GM23248 (cell line): ENCODE measurements at places on chromosomes 4 and X. TPM values are rescaled to one million over a fixed set of nuclear protein-coding genes. Genes with fewer than 3 reads are reported as not detected.
A peak's percentile ranks its signal among the peaks of the same experiment; 100 is the strongest.

DNA sequence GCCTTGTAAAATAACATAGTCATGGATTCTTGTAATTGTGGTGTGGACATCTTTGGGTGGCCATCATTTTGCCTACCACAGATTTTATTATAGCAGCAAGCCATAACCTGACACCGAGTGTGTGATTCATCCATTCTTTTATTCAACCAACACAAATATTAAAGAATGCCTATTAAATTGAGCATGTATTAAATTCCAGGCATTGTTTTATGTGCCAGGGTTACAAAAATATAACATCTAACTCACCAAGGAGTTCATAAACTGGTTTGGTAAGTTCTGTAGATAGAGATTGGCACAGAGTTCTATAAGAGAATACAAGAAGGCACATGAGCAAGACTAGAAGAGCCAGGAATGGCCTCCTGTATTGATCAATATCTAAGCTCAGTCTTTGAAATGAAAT is 18.0 kb downstream of the NBDY start:
- no peaks in the 10 kb centered on the region for H3K27me3 ChIP-seq
- no peak overlapping the region for H3K27ac ChIP-seq
- H3K4me3 ChIP-seq = no peak overlapping the region
- DNase-seq = no peak

GRCh38 chrX:44035571-44035970 is 62.4 kb upstream of the NDP start:
- peaks cover 17% of the 10 kb centered on the region for H3K4me1 ChIP-seq
- peak overlapping the region; percentile 22; the same call in 1 of the 2 replicates for H3K27ac ChIP-seq
- no peaks in the 10 kb centered on the region for H3K27me3 ChIP-seq
- H3K4me3 ChIP-seq = no peak overlapping the region
- DNase-seq = peak; percentile 67
- H3K36me3 ChIP-seq = no peaks in the 10 kb centered on the region

GRCh38 chr4:22339491-22339890 is 176.4 kb downstream of the ADGRA3 start:
- H3K27me3 ChIP-seq = no peaks in the 10 kb centered on the region
- H3K4me1 ChIP-seq = no peaks in the 10 kb centered on the region
- H3K27ac ChIP-seq = no peak overlapping the region
- H3K4me3 ChIP-seq = no peak overlapping the region
- no peak for DNase-seq

The ANTXR2 gene
- 84.0 and 87.5 TPM in 2 replicates for total RNA-seq

DNA sequence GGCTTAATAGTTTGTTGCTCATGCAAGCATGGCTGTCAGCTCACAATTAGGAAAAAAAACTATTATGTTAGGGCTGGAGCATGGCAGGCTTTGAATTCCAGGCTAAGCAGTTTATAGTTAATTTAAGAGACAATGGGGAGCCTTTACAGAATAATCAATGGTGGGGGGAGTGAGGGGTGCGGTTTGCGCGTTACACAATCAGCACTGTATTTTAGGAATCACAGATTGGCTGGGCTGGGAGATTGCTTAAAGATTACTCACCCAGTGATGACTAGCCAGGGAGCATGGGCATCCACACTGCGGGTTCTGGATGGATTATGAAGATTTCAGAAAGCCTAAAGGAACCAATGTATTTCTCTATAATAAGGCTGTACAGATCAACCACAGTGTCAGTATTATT is 186.6 kb downstream of the SOX3 start:
- no peaks in the 10 kb centered on the region for H3K27me3 ChIP-seq
- no peaks in the 10 kb centered on the region for H3K36me3 ChIP-seq
- H3K4me1 ChIP-seq = 0 out of 2 replicates have a peak, but pooled peaks cover 3% of the 10 kb centered on the region
- DNase-seq = peak; percentile 77

DNA sequence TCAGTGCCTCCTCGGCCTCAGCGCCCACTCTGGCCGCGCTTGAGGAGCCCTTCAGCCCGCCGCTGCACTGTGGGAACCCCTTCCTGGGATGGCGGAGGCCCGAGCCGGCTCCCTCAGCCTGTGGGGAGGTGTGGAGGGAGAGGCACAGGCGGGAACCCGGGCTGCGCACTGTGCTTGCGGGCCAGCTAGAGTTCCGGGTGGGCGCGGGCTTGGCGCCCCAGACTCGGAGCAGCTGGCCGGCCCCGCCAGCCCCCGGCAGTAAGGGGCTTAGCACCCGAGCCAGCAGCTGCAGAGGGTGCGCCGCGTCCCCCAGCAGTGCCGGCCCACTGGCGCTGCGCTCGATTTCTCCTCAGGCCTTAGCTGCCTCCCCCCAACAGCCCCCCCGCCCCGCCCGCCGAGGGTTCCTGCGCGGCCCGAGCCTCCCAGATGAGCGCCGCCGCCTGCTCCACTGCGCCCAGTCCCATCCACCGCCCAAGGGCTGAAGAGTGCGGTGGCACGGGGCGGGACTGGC is 1137.0 kb downstream of the PCDH18 start:
- no peaks in the 10 kb centered on the region for H3K36me3 ChIP-seq
- no peaks in the 10 kb centered on the region for H3K27me3 ChIP-seq
- H3K27ac ChIP-seq = no peak overlapping the region

DNA sequence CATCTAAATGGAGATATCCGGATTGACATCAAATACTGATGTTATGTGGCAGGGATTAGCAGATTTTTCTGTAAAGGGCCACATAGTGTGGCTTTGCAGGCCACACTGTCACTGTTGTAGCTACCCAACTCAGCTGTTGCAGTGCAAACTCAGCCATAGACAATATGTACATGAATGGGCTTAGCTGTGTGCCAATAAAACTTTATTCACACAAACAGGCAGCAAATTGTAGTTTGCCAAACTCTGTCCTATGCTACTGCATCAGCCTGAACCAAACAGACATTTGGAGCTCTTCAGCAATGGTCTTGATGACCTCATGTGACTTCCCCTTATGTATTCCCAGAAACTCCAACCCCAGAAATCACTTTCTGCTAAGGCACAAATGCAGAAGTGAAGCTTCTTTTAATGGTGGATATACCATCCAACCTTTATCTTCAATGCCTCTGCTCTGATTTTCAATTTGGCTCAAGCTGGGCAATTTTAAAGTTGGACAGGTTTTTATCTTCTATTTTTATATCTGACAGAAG is 18.4 kb upstream of the TRPC5OS start:
- no peaks in the 10 kb centered on the region for H3K4me1 ChIP-seq
- no peak overlapping the region for H3K27ac ChIP-seq
- H3K36me3 ChIP-seq = no peaks in the 10 kb centered on the region
- no peak for DNase-seq
- H3K4me3 ChIP-seq = no peak overlapping the region

DNA sequence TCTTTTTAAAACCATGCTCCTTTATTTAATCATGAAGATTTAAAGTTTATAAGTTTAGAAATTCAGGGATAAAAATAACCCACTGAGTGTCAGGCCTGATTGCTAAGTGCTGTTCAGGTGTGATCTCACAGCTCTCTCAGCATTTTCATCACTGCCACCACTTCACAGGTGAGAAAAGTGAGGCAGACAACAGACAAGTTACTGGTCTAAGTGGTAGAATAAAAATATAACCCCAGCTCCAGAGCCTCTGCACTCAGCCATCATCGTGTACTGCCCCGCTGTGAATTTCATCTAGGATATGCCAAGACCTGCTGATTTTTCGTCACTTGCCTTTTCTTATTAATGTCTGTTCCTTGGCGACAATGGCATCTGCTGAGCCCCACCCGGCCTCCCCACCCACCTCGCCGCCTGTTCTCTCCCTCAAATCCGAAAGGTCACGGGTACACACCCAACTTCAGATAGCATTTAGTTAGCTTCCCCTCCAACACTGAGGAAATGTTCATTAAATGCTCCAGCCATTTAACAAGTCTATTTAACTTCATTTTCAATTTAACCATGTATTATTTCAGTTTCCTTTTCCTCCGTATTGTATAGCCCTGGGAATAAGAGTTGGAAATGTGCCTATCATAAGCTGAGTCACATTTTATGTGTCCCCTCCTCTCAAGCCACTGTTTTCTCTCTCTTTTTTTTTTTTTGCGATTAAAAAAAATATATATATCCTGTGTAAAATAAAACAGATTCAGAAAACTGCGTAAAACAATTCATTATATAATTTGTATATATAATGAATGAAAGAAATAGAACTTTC is 236.5 kb downstream of the CBR4 start:
- H3K27me3 ChIP-seq = no peaks in the 10 kb centered on the region
- H3K36me3 ChIP-seq = no peaks in the 10 kb centered on the region
- no peak for DNase-seq
- H3K4me3 ChIP-seq = no peak overlapping the region
- H3K27ac ChIP-seq = no peak overlapping the region

GRCh38 chr4:153466949-153467896 is 1.1 kb downstream of the TMEM131L start:
- H3K4me3 ChIP-seq = peak overlapping the region; percentile 79
- peaks cover 19% of the 10 kb centered on the region; the same call in 1 of the 2 replicates for H3K4me1 ChIP-seq
- no peak overlapping the region for H3K27ac ChIP-seq
- no peaks in the 10 kb centered on the region for H3K36me3 ChIP-seq
- H3K27me3 ChIP-seq = no peaks in the 10 kb centered on the region

DNA sequence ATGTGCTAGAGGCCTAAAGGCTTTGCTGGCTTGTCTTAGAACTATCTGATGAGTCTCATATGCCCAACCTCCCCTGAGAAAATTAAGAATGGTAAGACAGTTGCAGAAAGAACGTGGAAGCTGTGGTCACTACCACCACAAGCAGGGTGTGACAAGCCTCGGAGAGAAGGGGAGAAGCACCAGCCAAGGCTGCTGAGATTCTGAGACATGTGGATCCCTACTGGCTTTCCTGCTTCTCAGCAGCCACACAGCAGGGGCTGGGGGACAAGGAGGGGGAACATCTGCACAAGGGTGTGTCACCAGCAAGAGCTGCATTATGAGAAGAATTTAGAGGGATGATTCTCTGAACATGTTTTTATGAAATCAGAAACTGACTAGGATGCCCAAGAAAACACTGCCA is 19.4 kb downstream of the TAPT1 start:
- no peak overlapping the region for H3K4me3 ChIP-seq
- peaks cover 8% of the 10 kb centered on the region for H3K4me1 ChIP-seq
- H3K27me3 ChIP-seq = no peaks in the 10 kb centered on the region
- H3K27ac ChIP-seq = no peak overlapping the region
- peak; percentile 20 for DNase-seq
- no peaks in the 10 kb centered on the region for H3K36me3 ChIP-seq

DNA sequence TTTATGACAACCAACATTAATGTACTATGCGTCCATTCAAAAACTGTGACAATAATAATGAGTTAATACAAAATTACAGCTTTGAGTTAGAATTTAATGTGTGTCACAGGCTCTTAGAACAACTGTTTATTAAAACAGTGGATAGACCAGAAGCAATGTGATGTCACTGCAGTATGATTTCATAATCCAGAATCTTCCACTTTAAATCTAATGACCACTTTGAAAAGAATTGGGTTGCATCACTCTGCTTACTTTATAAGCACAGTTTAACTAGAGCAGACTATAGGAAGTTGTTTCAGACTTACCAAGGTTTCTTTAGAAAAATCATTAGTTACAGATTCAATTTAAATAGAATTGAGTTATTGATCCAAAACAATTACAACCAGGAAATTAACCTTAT is 758.5 kb downstream of the KCTD8 start:
- no peak overlapping the region for H3K4me3 ChIP-seq
- no peaks in the 10 kb centered on the region for H3K4me1 ChIP-seq

The GPC4 gene
- 1.9 and 2.5 TPM in 2 replicates for total RNA-seq

DNA sequence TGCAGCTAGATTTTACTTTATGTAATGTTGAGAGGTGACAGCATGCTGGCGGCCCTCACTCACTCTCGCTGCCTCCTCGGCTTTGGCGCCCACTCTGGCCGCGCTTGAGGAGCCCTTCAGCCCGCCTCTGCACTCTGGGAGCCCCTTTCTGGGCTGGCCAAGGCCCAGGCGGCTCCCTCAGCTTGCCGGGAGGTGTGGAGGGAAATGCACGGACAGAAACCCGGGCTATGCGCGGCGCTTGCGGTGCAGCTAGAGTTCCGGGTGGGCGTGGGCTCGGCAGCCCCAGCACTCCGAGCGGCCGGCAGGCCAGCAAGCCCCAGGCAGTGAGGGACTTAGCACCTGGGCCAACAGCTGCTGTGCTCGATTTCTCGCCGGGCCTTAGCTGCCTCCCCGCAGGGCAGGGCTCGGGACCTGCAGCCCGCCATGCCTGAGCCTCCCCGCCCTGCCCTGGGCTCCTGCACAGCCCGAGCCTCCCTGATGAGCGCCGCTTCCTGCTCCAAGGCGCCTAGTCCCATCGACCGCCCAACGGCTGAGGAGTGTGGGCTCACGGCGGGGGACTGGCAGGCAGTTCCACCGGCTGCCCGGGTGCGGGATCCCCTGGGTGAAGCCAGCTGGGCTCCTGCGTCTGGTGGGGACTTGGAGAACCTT is 128.7 kb downstream of the GASK1B start:
- H3K4me3 ChIP-seq = no peak overlapping the region
- H3K4me1 ChIP-seq = peaks cover 23% of the 10 kb centered on the region
- H3K36me3 ChIP-seq = no peaks in the 10 kb centered on the region
- no peaks in the 10 kb centered on the region for H3K27me3 ChIP-seq
- DNase-seq = no peak
- H3K27ac ChIP-seq = no peak overlapping the region

DNA sequence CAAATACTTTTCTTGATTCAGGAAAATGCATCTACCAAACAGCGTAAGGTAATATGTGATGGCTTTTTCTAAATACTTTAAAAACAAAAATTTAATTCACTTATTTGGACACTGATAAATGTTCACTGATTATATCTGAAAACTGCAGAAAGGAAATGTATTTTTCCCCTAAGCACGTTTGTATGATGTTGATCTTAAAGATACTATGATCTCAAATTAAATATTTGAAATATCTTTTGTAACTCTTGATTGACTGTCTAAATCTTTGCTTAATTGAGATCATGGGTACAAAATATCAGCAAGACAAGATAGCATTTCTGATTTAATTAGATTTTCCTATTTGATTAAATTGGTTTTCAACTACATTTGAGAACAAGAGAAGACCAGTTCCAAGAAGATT is 281.0 kb upstream of the UGT8 start:
- no peaks in the 10 kb centered on the region for H3K4me1 ChIP-seq
- H3K4me3 ChIP-seq = no peak overlapping the region
- H3K27ac ChIP-seq = no peak overlapping the region
- no peaks in the 10 kb centered on the region; the same call in 1 of the 2 replicates for H3K36me3 ChIP-seq
- H3K27me3 ChIP-seq = no peaks in the 10 kb centered on the region

- H3K4me1 ChIP-seq = peaks cover 28% of the 10 kb centered on the region
- H3K36me3 ChIP-seq = no peaks in the 10 kb centered on the region
- H3K27ac ChIP-seq = no peak overlapping the region
- H3K27me3 ChIP-seq = no peaks in the 10 kb centered on the region
- DNase-seq = peak; percentile 85
These were observed 152.0 kb upstream of the SLC4A4 start for GRCh38 chr4:71186566-71187403.

DNA sequence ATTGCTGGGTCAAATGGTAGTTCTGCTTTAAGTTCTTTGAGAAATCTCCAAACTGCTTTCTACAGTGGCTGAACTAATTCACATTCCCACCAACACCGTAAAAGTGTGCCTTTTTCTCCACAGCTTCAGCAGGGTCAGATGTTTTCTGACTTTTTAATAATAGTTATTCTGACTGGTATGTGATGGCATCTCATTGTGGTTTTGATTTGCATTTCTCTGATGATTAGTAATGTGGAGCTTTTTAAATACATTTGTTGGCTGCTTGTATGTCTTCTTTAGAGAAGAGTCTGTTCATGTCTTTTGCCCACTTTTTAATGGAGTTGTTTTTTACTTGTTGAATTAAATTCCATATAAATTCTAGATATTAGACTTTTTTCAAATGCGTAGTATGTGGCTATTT is 257.5 kb upstream of the ANKRD50 start:
- H3K36me3 ChIP-seq = no peaks in the 10 kb centered on the region
- DNase-seq = peak; percentile 73
- peaks cover 5% of the 10 kb centered on the region; the same call in 1 of the 2 replicates for H3K4me1 ChIP-seq
- no peaks in the 10 kb centered on the region for H3K27me3 ChIP-seq
- H3K4me3 ChIP-seq = no peak overlapping the region
